ENCODE measurements at places on chromosomes 6 and 20.

DNA sequence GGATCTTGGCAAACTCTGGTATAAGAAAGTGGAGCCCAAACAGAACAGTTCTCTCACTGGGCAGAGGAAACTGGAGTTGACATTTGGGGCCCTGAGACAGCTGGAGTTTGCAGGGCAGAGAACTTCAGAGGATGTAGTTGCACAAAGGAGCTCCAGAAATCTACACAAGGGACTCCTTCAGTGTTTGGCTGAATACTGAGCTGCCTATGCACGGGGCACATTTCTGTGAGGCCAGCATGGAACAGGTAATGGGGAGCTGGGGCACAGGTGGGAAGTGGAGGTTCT is 169.3 kb downstream of the ANKRD60 start:
- no peak for DNase-seq

GRCh38 chr6:25244865-25245264 is 34.3 kb upstream of the CARMIL1 start:
- DNase-seq, result no peak

GRCh38 chr20:50482396-50482981 is 27.7 kb upstream of the PTPN1 start:
- no peak for DNase-seq

- no peak for DNase-seq
These were observed 30.3 kb downstream of the KIF13A start for GRCh38 chr6:17957086-17957485.

DNA sequence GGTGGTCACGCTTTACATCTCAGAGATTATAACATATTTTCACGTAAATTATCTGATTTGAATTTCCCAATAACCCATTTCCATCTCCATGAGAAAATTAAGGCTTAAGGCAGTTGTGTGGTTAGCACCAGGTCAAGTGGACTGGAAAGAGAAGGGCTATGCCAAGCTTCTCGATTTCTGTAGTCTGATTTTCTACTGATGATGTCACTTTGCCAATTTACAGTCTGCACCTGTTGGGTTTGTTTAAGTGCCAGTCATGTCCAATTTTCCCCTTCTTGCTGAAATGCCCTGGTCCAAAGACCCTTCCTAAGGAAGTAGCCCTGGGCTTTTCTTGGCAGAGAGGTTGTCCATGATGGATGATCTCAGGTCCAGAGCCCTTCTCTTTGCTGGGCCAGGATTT is 562.3 kb upstream of the BTBD3 start:
- no peak for DNase-seq

GRCh38 chr6:345747-346385 is 45.7 kb upstream of the IRF4 start:
- DNase-seq, result no peak

DNA sequence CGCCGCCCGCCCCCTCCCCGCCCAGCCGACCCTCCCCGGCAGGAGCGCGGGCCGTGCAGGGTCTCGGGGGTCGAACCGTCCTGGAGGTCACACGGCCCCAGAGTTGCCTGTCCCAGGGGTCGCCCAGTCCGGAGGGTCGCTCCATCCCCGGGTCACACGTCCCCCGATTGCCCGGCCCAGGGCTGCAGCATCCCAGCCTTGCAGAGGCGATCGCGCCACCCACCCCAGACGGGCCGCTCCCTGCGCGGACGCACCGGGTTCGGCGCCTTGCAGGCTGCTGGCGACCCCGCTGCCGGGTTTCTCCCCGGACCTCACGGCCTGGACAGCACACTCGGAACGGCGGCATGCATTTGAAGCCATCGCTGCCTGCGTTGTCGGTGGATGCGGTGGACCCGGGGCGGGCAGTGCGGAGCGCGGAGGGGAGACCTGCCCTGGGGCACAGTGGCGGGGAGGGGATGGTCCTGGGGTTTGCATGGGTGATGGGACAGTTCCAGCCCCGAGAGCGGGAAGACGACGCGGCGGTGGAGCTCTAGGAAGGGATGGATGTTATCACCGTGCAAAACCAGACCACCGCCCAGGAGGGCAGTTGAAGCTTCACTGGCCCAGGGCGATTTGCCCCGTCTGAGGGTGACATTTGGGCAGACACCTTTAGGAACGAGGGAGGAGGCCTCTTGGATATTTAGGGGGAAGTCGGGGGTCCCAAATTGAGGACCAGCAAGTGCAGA is 22.7 kb upstream of the FRMD1 start:
- DNase-seq, result no peak

GRCh38 chr6:37339741-37340638 is 13.8 kb upstream of the RNF8 start:
- DNase-seq, result no peak

- no peak for DNase-seq
These were observed 7.0 kb downstream of the PNPLA1 start for GRCh38 chr6:36276581-36277536.

DNA sequence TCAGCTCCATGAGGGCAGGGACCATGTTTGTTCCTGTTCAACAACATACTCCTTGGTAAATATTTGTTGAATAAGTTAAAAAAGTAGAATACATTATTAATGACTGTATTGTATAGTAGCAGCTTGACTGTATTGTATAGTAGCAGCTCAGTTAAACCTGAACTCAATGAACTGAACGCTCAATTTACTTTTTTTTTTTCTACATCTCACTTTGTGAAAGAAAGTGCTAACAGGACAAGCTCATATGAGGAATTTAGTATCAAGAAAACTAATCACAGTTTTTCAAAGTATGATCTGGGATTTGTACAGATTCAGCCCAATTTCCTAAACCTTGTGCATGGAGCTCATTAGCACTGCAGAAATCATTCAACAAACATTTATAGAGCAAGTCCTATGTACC is 38.8 kb upstream of the NR2E1 start:
- no peak for DNase-seq

- no peak for DNase-seq
These were observed 220.7 kb upstream of the DEFB112 start for GRCh38 chr6:50270415-50270814.

- no peak for DNase-seq
These were observed 71.8 kb downstream of the ATG5 start for GRCh38 chr6:106253731-106254130.

DNA sequence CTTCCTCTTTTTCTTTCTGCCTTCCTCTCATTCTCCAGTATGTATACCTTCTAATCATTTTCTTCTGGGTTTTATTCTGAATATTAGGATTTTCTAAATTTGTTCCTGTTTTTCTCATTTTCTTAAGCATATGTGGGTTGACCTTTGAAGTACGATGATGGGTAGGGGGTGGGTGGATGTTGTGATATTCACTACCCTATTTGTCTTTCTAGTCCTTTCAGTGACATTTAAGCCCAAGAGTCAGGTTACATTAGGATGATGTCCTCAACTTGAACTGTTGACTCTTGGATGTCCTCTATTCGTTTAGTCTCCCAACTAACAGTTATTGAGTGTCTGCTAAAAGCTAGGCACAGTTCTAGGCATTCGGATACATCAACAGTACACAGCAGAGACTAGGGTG is 7.3 kb downstream of the ABT1 start:
- DNase-seq, result no peak

DNA sequence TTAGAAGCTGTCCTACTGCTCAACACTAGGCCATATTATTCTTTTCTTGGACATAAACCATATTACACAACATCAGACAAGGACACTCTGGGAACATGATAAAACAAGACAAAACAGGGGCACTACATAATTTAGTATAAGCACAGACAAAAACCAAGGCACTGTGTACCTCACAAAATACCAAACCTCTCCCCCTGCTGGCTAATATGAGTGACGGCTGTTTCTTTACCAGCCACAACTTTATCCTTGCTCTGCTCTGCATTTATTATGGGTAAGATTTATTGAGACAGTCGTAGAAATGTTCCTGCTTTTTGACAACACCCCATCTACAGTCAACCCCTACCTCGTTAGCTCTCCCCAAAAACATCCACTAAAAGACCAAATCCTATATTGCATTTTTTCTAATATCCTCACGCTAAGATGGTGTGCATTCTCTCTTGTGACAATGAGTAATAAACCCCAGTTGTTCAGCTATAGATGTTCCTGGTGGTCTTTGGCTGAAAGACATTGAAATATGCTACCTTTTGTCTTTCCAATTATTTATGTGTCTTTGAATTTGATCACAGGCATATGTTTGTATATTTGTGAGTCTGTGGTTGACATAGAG is 23.8 kb upstream of the POLR1H start:
- no peak for DNase-seq

DNA sequence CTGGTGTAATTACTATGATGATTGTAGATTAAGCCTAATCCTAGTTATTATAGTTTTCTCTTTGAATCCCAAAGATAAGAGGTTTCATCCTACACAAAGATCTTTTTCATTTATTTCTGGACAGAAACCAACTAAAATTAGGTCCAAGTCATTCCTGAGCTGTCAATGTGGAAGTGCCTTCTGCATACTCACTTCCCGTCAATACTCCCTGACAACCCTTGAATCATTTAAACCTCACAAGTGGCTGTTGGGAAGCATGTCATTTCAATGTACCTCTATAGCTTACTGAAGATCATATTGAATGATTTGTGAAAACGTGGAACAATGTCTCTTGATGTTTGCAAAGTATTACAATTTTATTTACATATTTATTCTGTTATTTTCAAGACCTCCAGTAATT is 274.1 kb downstream of the HACE1 start:
- no peak for DNase-seq

DNA sequence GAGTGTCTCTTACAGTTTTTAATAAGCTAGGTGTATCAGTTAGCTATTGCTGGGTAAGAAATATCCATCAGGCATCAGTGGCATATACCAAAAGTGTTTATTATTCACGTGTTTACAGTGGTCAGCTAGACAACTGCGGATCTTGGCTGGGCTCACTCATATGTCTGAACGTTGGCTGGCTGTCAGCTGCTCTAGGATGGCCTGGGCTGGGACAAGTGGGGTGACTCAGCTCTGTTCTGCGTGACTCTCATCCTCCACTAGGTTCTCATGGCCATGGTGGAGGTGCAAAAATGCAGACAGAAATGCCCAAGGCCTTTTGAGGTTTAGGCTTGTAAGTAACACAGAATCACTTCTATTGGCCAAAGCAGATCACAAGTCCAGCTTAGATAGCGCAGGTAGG is 22.0 kb downstream of the ZNF341 start:
- DNase-seq, result no peak

GRCh38 chr6:53359843-53360092 is 11.0 kb upstream of the ELOVL5 start:
- DNase-seq, result no peak

GRCh38 chr6:168343239-168344150 is 23.9 kb upstream of the DACT2 start:
- no peak for DNase-seq

DNA sequence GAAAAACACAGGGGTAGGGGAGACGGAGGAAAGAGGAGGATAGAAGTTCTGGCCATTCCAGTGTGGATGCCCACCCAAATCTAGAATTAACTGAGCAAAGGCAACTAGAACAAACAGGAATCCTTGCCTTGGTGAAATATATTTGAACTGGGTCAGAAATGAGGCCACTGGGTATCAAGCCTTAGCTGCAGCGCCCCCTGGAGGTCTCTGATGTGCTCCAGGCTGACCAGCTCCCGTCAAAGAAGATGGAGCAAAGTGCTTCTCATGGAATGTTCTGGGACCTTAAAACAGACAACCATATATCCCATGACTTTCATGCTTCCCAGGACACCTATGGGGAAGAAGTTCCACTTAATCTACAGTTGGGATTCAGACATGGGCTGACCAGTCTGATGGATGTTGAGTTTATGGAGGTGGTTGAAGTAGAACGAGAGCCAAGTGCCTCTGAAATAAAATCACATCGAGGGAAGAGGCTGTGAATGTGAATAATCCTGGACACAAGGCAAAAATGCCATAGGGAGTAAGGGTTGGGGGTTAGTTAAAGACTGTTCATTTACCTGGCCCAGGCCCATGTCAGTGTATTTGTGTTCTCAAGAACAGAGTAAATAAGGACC is 50.4 kb downstream of the HLA-DPB1 start:
- DNase-seq, result peak; percentile 71

DNA sequence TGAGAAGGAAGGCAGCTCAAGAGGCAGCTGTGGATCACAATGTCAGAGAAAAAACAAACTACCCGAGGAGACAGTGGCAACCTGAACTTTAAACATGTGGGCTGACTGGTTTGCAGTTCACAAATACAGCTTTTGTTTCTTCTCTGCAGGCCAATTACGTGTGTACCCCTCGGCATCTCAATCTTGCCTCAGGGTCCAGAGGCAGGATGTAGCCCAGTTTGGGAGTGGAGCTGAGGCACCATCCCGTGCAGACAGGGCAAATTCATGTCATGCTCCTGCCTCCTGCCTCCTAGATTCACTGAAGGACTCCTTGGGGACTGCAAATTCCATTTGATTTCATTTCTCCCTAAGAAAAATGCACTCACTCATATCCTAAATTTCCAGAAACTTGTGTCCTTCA is 94.2 kb upstream of the KCNK16 start:
- no peak for DNase-seq

DNA sequence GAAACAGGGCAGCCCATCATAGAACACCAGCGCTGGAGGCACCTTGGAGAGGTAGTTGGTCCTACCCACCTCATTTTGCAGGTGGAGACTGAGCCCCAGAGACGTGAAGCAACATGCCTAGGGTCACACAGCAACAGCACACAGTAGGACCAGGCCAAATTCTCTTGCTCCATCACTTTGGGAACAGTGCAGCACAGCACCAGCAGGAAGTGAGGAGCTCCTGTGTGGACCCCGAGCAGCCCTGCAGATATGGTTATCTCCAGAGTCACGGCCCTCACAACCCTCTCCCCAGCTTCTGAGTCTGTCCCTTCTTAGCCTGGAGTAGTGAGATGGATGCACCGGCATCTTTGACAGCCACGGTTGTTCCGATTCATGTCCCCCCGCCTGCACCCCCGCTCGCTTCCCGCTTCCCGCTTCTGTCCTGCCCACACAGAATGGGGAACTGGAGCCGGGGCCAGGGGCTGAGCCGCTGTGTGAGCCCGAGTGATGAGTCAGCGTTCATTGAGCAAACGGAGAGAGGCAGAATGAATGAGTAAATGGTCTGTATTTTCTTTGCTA is 72.6 kb upstream of the DUSP22 start:
- peak; percentile 89 for DNase-seq

DNA sequence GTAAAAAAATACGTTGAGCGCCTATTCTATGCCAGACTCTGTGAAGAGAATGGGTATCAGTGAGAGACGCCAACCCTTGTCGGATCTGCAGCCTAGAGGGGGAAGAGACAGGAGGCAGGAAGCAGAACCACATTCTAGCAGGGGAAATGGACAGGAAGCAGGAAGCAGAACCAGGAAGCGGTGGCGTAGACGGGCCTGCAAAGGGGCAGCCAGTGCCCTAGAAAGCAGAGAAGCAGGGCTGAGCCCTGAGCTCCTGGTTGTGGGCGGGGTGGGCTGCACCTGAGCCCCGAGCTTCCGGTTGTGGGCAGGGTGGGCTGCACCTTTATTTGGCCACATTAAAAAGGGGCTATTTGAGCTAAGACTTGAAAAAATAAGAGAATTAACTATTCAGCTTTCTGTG is 71.9 kb downstream of the FAM120B start:
- no peak for DNase-seq

GRCh38 chr20:56994006-56994405 is 272.4 kb downstream of the BMP7 start:
- DNase-seq, result no peak

All from RPMI8226 (cell line).